Astrocyte (in vitro differentiated cells and primary cell): ENCODE measurements at places on chromosomes 3 and 15.

GRCh38 chr3:16439163-16439847 is 74.2 kb downstream of the RFTN1 start:
- DNase-seq: peak; percentile 23

DNA sequence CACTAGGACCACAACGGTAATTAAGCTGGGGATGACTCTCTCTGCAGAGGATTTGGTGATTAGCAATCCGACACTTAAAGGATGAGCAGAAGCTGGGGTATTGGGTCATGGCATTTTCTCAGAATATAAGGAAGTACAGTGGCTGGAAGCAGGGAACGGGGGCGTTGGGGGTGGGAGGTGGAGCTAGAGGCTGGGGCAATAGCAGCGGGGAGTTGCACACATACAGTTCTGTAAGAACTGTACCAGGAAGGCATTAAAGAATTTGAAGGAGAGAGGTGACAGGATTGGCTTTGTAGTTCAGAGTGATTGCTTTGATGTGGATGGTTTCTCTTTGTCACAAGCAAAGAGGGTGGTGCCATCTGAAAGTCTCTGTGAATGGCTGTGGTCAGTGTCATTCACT is 28.2 kb downstream of the PSMD6 start:
- DNase-seq: no peak

GRCh38 chr3:132285620-132285945 is 31.6 kb upstream of the ACP3 start:
- no peak for DNase-seq

DNA sequence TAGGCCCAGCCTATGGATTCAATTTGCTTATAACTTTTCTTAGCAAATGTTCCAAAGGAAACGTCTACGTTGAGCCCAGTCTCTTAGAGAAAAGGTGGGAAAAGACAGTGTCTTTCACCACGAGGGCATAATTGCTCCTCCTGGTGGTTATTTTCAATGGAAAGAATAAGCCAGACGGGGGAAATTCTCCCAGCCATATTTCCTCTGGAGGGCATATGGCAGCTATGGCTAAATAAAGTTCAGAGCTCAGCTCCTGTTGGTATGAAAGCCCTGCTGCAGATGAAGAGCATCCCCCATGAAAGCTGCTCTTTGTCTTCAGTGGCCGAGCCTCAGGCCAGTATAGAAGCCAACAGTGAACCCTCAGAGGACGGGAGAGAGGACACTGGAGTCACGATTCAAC is 297.9 kb downstream of the RYR3 start:
- no peak for DNase-seq

DNA sequence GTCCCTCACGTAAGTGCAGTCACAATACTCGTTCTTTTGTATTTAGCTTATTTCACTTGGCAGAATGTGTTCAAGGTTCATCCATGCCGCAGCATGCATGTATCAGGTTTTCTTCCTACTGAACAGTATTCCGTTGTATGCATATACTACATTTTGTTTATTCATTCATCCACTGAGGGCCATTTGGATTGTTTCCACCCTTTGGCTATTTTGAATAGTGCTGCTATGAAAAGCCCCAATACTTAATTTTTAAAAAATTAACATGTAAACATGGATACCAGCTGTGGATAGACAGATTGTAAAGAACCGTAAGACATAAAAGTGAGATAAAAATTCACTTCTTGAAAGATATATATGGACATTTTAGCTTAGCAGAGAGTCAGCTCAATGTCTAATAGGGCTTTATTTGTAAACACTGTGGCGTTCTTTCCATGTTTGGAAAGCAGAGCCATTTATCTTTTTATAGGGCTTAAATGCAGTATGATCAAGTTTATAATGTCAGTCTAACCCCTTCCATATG is 115.9 kb downstream of the VPS8 start:
- DNase-seq: no peak

GRCh38 chr3:42094128-42094527 is 3.0 kb downstream of the TRAK1 start:
- no peak for DNase-seq

GRCh38 chr3:56076746-56077145 is 391.5 kb downstream of the ERC2 start:
- no peak for DNase-seq

DNA sequence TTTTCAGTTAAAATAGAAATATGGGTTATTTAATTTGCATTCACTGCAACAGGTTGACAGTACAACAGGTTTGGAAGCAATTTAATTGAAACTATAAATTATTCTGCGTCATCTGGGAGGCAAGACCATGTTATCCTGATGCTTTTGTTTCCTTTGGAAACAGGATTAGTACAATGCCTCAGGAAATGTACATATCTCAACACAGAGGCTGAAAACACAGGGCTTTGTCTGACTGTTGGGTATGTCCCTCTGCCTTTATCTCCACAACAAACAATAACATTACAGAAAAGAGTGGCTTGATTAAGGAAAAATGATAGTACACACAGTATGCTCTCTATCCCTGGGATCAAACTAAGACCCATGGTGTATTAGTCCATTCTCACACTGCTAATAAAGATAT is 95.7 kb downstream of the KCNMB2 start:
- no peak for DNase-seq

GRCh38 chr15:88400591-88401250 is 66.5 kb downstream of the MRPL46 start:
- DNase-seq: no peak

DNA sequence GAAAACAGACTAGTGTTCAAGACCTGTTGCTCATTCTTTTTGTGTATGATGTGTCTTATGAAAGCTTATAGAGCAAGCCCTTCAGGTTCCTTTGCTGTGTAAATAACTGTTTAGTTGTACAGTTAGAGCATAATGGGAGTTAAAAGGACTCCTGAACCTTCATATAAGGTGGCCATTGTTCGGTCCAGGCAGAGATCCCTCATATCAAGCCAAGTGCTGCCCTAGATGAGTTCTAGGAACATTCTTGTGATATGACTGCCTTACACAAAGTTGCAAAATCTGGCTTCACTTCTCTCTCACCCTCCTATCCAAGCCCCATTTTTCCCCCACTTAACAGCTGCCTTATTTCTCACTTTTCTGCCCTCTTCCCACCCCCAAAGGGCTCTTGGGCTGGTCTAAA is 26.9 kb downstream of the GYG1 start:
- DNase-seq: peak; percentile 34

DNA sequence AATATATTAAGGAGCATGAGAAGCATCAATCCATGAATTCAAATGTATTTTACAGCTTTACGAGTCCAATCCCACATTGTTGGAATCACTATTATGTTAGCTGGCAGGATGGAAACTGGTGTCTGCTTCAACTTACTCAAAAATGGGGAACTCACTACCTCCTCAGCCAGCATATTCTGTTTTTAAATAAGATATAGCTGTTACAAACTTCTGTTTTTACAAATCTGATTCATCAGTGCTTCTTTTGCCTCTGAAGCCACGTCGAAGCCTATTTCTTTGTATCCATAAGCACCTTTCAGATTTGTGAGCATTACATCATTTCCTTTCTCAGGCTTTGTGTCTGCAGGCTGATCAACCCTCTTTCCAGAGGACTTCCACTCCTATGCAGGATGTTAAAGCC is 105.9 kb downstream of the TPRG1 start:
- DNase-seq: no peak

DNA sequence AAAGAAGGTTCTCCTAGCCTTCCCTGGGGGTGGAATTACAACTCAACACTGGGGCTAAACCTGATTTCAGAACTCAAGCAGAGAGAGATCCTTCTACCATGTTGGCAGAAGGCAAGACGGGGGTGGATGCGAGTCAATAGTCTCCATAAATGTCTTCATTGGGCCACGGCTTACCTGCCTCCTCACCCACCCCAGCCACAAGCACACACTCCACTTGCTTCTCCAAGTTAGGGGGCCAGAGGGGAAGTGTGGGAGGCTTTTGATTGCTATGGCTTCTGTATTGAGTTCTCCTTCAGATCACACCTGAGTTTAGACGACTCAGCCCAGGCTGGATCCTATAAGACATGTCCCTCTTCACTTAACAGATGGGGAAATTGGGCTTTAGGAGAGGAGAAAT is 178.9 kb downstream of the UACA start:
- DNase-seq: no peak

GRCh38 chr3:136109499-136109898 is 86.6 kb downstream of the MSL2 start:
- no peak for DNase-seq

GRCh38 chr3:26307787-26308186 is 314.8 kb upstream of the LRRC3B start:
- DNase-seq: no peak

DNA sequence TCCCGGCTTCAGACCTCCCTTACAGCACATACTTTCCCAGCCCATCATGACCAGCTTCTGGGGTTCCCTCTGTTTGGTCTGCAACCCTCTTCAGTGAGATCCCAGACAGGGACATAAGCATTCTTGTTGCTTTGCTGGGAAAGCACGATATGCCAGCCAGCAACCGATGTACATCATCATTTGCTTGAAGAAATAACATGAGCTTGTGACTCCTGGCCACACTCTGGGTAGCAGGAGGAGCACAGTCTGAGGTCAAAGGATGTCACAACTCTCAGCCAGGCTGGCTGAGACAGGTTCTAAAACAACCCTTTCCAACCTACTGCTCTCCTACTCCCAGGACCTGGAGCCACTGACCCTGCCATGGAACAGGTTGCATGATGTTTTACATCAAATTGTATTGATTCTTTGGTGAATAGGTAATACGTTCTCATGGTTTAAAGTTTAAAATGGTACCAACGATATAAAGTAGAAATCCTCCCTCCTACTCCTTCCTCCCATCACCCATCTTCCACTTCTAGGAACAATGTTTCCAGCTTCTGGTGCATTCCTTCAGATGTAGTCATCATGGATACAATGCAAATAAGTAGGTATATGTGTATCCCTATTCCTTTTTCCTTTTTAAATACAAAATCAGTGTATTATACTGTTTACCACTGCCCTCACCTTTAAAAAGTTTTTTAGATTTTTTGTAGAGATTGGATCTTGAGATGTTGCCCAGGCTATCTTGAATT is 190.3 kb downstream of the OPA1 start:
- DNase-seq: peak; percentile 55

GRCh38 chr3:116445311-116445841 is at the start of gene LSAMP:
Gene LSAMP, minus strand, starts transcription at chr3:116445487.
- peak; percentile 30 for DNase-seq

DNA sequence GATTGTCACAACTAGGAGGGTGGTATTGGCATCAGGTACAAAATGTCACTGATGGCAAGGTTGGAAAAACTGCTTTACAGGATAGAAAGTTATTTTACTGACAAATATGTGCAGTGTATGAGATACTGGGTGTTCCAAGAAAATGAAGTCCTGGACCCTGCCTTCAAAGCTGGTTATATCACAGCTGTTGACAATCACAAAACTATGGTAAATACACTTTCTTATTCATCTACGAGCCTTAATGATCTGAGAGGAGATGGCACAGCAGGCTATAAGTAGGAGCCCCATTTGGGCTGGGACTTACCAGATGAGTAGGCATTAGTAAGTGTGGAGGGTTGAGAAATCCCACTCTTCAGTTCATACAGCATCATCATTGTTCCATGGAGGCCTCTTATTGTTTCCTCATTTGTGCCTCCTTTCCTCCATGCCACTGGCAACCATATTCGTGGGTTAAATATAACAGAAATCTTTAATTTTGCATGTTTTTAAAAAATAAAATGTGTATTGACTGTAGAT is 66.9 kb downstream of the CMTM8 start:
- no peak for DNase-seq

DNA sequence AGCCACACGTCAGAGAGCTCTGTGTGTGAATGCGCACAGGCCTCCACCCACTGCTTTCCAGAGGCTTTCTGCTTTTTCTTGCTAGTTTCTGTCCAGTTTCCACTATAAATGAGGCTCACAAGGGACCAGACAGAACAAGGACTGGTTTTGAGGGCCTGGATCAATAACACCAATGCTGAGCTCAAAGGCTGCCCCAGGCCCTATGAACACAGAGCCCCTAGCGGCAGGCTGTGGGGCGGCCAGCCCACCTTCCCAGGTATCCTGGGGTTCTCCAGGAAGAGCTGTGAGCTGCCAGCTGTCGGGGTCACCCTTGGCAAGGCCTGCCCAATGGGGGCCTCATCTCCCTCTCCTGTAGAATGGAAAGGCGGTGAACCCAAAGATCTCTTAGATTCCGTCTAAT is 2.2 kb upstream of the ITIH3 start:
- no peak for DNase-seq

DNA sequence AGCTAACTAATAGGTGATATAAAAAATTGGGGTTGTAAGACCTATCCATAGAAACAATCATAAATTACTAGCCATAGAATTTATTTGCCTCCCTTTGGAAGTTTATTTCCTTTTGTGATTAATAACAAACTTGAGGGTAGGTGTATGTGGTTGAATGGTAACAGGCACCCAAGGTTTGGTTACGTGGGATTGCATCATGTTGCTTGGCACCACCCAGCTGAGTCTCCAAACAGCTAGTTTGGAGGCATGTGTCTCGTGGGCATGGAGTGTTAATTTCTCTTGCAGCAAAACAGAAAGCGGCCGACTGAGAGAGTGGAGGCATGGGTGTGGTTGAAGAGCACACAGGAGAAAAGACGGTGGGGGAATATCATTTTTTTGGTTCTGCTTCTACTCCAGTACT is 441.4 kb downstream of the CNTN4 start:
- DNase-seq: no peak

DNA sequence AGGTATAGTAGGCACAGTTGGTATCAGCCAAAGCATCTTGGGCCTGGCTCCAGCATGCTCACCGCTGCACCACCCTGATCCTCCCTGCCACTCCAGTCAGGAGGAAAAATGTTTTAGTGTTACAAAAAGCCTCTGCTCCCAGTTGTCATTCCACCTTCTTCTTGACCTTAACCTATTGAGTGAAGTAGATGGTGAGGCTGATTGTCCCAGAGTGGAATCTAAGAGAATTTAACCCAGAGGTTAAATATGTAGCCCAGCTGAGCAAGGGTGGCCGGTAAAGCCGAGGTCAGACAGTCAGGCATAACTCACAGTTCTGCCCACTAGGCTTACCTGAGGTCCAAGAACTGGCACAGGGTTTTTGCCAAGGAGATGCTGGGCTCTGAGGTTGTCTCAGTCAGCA is 30.7 kb upstream of the TNIK start:
- no peak for DNase-seq

DNA sequence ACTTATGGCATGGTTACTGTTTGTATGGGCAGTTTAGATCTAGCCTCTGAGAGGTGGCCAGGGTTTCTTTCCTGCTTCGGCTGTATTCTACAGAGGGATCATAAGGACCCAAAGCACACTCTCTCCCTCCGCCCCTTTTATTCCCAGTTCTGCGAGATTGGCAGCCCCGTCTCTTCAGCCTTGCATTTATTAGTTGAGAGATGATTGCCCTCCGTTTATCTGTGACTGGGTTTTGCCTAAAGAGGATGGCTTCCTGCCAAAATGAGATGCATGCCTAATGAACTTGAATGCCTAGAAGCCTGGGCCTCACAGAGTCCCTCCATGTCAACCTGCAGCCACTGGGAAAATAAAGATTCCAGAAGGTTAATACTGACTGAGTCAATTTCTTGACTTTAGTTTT is 97.1 kb upstream of the CHL1 start:
- no peak for DNase-seq

DNA sequence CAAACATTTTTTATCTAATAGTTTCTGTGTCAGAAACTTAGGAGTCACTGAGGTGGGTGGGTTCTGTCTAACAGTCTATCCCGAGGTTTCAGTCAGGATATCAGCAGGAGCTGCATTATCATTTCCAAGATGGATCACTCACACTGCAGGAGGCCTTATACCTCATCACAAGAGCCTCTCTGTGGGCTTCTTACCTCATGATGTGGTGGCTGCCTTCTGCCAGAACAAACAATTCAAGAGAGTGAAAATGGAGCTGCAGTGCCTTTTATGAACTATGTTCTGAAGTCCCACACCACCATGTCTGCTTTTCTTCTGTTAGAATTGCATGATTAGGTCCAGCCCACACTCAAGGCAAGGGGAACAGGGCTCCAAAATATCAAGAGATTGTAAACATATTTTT is 27.9 kb downstream of the RFX7 start:
- peak; percentile 95 for DNase-seq
